Islet precursor cell (in vitro differentiated cells): ENCODE measurements at places on chromosomes 16 and 17.

- peak; percentile 50 for DNase-seq
These were observed 13.1 kb downstream of the MRM3 start for GRCh38 chr17:795276-795675.

GRCh38 chr17:7512824-7513540, 28.8 kb downstream of the POLR2A start:
- DNase-seq, result peak; percentile 51

- peak; percentile 60 for DNase-seq
These were observed 108.8 kb downstream of the IRX5 start for GRCh38 chr16:55039511-55039910.

- no peak for DNase-seq
These were observed 15.3 kb downstream of the HSD11B2 start for GRCh38 chr16:67445913-67446907.

- DNase-seq, result no peak
These were observed 466 bp upstream of the HSF4 start for GRCh38 chr16:67163999-67164558.

DNA sequence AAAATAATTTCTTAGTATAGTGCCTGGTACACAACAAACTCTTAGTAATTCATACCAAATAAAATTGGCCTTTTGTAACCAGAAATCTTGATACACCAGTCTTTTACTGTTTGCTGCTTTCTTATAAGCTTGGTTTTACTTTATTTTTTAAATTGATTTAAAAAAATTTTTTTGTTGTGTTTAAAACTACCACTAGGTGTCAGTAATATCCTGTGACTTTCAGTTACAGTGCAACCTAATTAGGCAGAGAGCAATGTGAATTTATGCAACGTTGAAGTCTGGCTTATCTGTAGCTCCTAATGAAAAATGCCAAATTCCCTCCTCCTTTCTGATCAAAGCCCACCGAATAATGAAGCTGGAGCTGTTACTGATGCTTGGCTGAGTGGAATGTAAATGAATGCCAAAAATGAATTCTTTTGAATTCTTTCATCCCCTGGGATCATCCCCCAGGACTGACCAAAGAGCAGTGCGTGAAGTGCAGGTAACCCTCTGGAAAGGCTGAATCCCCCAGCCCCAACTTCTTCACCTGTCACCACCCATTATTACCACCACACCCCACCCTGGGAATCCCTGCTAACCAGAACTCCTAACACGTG, 3.8 kb downstream of the ERCC4 start:
- DNase-seq, result no peak

- DNase-seq, result no peak
These were observed 58.0 kb upstream of the SCNN1B start for GRCh38 chr16:23244122-23244521.

DNA sequence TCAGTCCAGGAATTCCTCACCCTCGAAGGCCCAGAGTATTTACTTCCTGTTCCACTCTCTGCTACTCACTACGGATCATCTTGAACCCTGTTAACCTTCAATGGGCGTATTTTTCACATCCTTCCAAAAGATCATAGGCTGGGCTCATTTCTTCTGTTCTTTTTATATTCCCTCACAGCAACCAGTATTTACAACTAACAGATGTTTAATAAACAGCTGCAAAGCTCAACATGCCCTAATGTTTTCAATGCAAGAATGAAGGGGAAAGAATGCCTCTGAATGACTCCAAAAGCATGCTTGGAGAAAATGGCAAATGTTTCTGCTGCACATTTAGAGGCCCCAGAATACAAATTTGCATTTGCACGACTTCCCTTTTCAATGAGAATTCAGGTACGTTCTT, 174.9 kb downstream of the ZFHX3 start:
- DNase-seq, result no peak

- peak; percentile 69 for DNase-seq
These were observed at the start of gene CRAMP1 for GRCh38 chr16:1612320-1613111. Gene CRAMP1 (plus strand): TSS chr16:1612360. CDS start chr16:1614640, 2,280 bp downstream.

GRCh38 chr16:11182411-11182810, 73.6 kb downstream of the SOCS1 start:
- DNase-seq, result no peak

DNA sequence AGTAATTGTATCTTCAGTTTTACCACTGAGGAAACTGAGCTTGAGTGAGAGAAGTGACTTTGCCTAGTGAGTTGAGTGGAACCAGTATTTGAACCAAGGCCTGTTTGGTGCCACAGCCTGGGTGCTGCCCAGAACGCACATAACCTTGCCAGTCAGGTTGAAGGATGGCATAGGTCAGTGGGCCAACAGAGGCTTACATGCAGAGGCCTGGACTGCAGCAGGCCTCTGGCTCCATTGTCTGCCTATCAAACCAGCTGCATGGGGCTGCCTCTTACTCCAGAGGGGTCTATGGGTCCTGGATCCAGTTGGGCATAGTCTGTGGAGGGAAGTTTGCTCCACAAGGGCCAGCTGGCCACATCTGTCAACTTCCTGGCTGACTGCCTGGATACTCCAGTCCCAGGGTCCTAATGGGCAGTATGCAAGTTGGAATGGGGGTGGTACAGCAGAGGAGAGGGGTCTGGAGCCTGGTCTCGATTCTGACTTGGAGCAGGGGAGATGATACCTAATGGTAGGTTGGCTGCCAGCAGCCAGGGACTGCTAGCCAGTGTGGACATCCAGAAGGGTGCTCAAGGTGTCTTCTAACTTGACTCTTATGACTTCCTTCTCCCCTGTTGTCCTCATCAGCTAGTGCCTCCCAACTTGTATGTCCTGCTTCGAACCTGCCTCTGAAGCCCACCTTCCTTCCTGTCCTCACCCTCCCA, 11.1 kb upstream of the RNF112 start:
- peak; percentile 10 for DNase-seq

DNA sequence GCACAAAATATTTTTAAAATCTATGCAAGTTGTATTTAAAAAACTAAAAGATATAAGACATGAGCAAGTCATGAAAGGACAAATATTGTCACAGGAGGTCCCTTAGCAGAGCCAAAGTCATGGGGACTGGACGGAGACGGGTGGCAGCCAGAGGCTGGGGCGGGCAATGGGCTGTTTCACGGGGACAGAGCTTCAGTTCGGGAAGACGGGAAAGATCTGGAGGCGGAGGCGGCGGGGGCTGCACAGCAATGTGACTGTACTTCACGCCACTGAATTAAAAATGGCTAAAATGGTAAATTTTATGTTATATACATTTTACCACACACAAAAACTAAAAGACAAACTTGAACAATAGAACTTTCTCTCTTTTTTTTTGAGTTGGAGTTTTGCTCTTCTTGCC, 60.0 kb upstream of the METRNL start:
- DNase-seq, result peak; percentile 37

DNA sequence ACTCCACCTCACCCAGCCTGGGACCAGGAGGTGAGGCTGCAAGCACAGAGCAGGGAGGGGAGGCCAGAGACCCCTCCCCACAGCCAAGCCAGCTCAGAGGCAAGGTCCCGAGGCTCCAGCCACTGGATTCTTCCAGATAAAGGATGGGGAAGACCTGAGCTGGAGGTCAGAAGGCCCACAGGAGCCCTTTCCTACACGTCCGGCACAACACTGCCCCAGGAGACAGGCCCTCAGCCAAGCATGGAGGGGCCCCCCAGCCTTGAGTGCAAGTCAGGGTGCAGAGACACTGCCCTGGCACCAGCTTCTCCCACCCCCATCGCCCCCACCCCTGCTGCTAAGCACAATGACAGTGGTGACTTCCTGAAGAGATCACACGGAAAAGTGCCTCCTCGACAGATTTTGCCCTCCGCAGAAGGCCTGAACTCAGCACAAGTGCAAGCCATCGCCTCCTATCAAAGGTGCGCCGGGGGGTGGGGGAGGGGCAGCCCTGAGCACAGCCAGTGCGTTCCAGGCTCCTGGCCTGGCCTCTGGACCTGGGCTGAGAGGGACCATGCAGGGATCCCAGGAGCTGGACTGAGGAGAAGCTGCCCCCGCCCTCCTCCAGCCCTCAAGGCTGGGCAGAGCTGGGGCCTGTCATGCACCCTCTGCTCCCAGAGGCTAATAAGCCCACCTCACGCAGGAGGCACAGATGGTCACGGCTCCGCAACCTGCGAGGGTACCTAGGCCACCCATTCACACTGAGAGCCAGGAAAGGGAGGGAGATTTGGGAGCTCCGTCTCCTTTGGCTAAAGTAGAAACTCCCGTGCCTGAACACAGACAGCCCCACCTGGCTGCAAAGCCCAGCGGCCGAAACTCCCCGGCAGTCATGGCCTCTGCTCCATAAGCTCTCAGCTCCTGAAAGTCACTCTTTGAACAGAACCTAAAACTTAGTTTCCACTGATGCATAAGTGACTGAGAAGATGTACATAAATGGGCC, 2.7 kb downstream of the MAFG start:
- DNase-seq, result peak; percentile 86

DNA sequence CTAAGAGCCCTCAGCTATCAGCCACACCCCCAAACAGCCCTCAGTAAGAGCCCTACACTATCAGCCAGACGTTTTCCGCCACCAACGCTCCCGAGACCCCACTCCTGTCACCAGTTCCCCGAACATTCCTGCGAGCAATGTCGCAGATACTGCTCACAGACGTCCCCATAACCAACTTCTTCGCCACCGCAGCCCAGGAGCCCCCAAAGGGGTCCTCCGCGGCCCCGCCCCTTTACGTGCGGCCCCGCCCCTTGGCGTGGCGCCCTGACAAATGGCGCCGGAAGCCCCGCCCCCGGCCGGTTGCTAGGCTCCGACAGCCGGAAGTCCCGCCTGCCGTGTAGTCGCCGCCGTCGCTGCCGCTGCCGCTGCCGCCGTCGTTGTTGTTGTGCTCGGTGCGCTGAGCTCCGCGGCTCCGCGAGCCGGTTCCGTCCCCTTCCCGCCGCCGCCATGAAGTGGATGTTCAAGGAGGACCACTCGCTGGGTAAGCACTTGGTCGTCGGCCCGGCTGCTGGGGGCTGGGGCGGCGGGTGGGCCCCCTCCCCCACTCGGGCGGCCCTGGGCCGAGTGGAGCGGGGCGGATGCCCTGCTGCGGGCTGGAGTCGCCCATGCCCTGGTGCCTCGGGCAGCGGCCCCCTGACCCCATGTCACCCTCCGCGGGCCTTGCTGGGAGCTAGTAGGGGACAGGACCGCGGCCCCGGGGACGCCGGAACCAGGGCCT, at the start of gene GABARAPL2:
GABARAPL2 (plus strand) TSS at position 340 of the 718 bp plus-strand sequence; CDS start at position 448, 108 bp downstream.
- peak; percentile 93 for DNase-seq

DNA sequence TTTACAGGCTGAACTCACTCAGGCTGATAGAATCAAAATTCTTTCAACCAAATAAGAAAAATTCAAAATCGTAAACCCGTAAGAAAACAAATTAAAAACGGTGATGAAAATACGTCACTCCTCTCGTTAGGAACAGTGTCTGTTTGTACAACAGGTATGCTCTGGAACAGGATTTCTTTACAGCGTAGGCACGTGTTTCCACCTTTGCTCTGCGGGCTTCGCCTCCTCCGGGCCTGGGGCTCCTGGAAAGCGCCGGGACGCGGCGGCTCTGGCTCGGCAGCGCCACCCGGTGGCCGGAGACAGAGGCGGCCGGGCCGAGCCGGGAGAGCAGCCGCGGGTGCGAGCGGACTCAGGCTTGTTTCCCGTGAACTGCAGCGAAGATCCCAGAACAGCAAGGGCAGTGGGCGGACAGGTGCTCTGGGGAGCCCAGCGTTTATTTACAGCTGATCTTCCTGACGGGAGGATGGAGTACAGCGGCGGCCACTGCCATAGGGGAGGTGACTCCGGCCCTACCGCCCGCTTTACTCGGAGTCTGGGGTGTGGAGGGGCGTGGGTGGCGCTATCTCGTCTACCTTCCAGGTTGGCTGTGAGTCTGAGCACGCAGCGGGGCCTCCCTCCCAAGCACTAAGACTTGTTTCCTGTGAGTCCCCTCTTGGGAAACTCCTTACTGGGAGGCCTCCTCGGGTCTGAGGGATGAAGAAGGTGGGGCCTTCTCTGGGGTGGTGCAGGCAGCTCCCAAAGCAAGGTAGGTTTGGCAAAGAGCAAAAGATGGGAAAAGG, 40.5 kb upstream of the ATP2A3 start:
- peak; percentile 91 for DNase-seq

- DNase-seq, result no peak
These were observed 145.9 kb downstream of the HS3ST3B1 start for GRCh38 chr17:14446825-14447224.

DNA sequence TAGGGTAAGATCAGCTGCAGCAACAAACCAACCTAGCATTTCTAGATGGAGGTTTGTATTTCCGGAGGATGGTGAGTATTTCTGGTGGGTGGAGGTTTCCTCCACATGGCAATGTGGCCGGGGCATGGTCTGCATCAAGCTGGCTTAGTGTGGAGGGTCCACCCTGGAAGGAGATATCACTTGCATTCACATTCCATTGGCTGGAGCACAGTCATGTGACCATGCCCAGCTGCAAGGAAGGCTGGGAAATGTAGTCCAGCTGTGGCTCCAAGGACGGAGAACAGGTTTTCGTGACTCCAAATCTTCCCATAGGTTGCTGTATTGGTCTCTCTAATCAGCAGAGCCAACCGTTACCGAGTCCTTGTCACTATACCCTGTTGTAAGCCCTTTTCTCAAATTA, 68.7 kb downstream of the RAI1 start:
- peak; percentile 92 for DNase-seq
